ENCODE measurements at places on chromosomes 3 and 15. TPM values are rescaled to one million over a fixed set of nuclear protein-coding genes. Genes with fewer than 3 reads are reported as not detected.

GRCh38 chr15:85154061-85154460 is 172.4 kb downstream of the PDE8A start:
- no peaks in the 10 kb centered on the region for H3K4me1 ChIP-seq
- no peak overlapping the region for H3K4me3 ChIP-seq
- H3K36me3 ChIP-seq: no peaks in the 10 kb centered on the region
- no peak overlapping the region for H3K27ac ChIP-seq

The ULK3 gene
- total RNA-seq: 36.1 TPM

- H3K27ac ChIP-seq: no peak overlapping the region
- no peaks in the 10 kb centered on the region for H3K27me3 ChIP-seq
- H3K4me1 ChIP-seq: no peaks in the 10 kb centered on the region
- no peak for DNase-seq
Observed at GRCh38 chr15:89513284-89513683, 16.9 kb upstream of the RHCG start.

DNA sequence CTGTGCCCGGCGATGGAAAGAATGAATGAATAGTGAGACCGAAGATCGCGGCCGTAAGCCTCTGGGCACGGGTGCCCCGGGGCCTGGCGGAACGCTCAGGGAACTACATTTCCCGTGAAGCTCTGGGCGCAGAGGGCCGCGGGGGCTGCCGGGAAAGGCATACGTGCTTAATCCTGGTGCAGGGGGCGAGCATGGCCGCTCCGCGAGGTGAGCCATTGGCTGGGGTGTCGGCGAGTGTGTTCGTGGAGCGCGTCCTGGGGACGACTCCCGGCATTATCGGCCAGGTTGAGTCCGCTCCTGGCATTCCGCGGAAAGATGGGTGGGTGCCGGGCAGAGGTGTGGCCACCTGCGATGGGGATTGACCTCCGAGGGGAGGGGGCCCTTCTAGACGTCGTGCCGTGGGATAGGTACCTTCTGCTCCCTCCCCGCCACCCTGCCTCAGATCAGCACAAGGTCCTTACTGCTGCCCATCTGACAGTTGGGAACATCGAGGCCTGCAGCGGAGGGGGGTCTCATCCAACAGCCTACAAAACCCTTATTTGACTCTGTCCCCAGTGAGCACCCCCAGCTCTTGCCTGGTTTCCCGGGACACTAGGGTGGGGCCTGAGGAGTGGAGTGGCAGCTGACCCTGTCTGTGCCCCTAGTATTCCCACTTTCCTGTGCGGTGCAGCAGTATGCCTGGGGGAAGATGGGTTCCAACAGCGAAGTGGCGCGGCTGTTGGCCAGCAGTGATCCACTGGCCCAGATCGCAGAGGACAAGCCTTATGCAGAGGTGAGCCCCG is at the start of gene MPI:
TSS of gene MPI (plus strand) at position 160 of the 782 bp plus-strand sequence. CDS start at position 192, 32 bp downstream.
- peaks cover 12% of the 10 kb centered on the region for H3K4me1 ChIP-seq
- no peaks in the 10 kb centered on the region for H3K27me3 ChIP-seq
- peak within 1 kb of the TSS; percentile 88 for H3K4me3 ChIP-seq
- no peaks in the 10 kb centered on the region for H3K36me3 ChIP-seq
- DNase-seq: peak; percentile 94

DNA sequence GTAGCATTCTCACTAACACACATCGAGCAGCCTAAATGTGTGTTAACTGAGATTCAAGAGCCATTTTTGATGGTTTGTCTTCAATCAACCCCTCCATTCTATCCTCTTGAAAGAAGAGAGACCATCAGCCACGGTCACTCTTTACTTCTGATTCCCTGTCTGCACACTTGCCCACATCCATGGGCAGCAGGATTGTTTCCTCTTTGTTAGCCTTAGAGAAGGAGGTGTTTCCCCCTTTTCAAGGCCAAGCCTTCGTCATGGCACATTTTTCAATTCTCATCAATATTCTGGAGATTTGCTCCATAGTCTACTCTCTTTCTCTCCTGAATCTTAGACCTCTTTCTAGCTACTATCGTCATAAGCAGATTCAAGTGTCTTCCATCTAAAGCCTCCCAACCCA is 522.4 kb upstream of the NAALADL2 start:
- H3K27ac ChIP-seq: no peak overlapping the region
- H3K36me3 ChIP-seq: no peaks in the 10 kb centered on the region
- H3K27me3 ChIP-seq: no peaks in the 10 kb centered on the region
- no peak for DNase-seq
- H3K4me3 ChIP-seq: no peak overlapping the region

DNA sequence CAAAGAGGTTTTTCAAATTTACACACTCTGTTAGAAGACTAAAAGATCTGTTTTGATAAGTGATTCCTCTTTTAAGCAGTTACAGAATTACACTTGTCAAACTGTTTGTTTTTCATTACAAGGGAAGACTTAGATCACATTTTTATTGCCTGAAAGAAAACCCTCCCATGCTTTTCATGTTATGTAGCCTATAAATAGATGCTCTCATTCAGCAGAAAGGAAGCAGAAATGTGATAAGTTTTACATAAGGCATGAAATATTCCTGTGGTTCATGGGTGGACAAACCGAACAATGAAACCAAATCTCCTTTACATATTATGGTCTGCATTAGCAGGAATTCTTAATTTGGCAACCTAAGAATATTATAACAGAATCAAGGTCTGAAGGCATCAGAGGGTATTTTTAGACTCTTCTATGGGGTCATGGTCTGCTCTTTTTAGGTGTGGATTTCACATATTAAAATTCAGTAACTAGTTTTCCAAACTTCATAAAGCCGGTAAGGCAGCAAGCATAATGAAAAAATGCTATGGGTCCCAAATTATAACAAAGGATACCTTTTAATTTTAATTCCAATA is 37.3 kb upstream of the FXR1 start:
- DNase-seq: no peak
- no peak overlapping the region for H3K4me3 ChIP-seq

Data from kidney (tissue), 22 donors.